ENCODE measurements at places on chromosomes 5 and 9.

DNA sequence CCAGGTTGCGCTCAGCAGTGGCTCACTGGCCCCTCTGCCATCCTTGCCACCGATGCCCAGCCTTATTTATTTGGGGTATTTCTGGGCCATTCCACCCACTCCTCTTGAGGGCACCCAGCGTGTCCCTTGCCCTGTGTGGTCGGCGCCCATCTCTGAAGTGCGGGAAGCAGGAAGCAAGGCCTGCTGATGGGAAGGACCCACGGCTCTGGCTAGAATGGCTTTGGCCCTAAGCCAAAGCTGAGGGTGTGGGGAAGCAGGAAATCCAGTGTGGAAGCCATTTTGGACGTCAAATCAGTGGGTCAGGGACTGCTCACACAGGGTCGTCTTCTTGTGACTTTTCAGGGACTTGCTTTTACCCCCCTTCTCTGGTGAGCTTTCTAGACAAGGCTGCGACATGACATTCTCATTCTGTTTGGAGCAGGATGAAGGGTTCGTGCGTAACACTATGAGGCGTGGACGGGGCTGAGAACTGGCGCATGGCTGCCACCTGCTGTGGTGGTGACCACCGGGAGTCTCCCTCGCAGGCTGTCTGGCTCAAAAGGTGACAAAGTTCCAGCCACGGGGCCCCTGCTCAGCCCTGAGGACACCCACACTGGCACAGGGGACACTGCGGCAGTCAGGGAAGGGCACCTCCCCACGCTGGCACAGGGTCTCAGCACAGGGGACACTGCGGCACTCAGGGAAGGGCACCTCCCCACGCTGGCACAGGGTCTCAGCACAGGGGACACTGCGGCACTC is 50.7 kb upstream of the NKD2 start:
- DNase-seq, result no peak

DNA sequence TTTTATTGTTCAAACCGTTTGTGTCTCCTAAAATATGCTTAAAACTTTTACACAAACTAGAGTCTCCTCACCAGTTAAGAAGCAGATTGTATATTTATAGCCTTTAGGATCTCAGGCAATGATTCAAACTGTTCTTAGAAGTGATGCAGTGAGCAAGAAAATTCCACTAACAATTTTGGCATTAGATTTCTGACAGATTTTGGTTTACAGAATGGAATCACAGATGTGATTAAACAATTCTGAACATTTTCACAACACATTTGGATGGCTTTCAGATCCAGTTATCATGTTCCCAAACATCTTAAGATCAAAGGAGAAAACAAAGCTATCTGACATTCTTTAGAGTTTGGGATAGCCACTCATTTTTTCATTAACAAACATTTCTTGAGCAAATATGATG is 181.7 kb upstream of the RIOK2 start:
- DNase-seq, result no peak

GRCh38 chr5:159184858-159185381 is 24.4 kb downstream of the RNF145 start:
- no peak for DNase-seq

DNA sequence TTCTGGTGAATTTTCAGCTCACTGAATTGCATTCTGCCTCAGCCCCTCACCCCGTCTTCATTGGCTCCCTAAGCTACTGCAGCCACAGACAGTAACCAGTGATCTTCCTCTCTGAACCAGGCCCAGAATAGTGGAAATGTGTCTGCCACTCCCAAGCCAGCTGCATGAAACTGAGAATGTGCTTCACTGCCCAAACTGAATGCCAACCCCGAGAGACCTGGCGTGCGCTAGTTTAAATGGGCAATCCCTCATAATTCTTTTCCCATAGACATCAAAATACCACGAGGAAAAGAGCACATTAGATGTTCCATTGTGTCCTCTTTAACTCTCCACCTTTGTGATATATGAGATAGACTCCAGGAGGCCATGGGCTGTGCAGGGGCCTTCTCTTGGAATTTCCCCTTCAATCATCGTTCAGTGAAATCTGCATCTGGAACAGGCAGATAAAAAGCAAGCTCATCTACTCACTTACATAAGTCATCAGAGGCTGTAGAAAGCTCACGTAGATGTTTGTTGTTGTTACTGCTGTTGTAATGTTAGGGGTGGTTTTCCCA is 320.2 kb downstream of the NFIB start:
- DNase-seq, result no peak

DNA sequence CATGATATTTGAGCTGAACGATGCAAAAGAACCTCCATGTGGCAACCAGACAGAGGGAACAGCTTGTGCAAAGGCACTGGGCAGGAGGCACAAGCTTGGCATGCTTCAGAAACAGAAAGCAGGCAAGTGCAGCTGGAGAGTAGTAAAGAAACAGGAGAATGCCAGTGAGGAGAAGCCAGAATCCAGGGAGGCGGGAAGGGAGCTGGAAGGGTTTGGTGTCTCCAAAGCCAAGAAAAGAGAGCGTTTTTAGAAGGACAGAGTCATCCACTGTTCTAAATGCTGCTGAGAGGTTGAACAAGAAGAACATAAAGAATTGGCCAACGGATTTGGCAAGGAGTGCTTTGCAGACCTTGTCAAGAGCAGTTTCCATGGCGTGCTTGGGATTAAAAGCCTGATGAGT is 124.7 kb downstream of the TLE1 start:
- DNase-seq, result no peak

GRCh38 chr9:21591221-21592062 is 109.3 kb upstream of the IFNE start:
- DNase-seq, result no peak

DNA sequence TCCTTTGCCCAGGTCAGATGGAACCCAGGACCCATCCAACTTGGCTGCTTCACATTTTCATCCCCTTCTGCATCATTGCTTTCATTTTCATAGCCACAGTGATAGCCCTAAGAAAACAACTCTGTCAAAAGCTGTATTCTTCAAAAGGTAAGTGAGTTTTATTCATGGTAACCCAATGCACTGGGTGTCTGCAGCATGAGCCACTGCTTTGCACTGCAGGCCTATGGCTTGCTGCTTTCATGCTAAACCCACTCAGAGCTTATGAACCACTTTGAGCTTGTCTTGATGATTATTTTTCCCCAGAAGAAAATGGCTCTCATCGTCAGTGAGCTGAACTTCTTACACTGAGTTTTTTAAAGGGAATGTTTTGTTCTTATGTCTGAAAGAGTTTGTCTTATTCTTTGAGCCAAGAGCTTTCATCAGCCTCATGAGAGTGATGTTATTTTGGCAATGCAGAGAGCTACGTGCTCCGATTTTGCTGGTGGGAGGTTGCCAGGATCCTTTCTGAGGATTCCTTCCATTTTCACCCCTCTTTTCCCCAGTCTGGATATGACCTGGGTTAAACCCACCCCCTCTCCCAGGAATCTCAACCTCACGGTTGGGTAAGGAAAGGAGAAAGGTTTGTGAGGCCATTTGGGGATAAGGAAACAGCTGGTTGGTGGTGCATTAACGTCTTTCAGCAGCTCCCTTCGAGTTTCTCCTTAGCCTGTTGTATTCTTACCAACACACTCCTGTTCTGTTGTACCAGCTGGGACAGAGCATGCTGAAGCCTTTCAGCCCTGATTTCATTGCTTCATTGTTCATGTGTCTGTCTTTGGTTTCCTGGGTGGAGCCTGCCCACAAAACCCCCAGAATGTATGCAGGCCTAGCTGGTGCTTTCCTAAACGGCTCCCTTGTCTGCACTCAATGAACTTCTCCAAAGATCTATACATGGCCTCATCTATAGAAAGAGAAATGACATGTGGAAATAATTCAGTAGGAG is 47.6 kb downstream of the PDCD1LG2 start:
- DNase-seq, result peak; percentile 20

DNA sequence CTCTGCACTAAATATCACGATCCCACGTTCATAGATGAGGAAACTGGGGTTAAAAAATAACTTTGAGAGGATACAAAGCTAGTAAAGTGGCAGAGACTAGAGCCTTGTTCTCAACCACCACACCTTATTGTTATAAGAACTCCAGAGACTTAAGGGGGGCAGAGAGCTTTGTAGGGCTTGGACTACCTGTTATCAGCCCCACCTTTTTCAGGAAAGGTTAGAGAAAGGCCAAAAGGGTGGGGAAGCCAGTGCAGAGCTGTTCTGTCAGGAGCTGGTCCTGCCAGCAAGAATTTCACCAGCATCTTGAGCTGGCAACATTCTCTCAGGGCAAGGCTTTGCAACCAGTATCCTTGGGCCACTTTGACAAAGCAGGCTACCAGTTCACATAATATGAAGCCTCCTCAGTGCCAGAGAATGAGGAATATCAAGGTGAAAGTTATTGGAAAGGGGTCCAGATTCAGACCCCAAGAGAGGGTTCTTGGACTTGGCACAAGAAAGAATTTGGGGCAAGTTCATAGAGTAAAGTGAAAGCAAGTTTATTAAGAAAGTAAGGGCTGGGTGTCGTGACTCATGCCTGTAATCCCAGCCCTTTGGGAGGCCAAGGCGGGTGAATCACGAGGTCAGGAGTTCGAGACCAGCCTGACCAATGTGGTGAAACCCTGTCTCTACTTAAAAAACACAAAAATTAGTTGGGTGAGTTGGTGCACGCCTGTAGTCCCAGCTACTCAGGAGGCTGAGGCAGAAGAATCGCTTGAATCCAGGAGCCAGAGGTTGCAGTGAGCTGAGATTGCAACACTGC is 66.2 kb upstream of the CLINT1 start:
- DNase-seq, result no peak

DNA sequence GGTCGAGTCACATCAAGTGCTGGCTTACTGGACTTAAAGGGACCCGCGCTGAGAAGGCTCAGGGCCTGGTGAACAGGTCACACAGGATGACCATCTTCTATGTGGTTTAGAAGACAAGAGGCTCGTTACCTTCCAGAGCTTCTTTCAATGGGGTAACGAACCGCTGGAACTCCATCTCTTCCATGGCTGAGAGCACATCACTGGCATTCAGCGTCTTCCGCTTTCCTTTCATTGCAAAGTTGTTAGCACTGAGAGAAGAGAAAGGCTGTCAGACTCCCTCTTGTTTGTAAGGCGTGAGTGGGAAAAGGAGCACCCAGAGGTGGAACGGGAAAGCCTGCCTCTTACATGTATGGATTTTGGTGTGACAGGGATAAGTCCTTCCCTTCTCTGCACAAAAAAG is 994 bp downstream of the POLE3 start:
- no peak for DNase-seq

DNA sequence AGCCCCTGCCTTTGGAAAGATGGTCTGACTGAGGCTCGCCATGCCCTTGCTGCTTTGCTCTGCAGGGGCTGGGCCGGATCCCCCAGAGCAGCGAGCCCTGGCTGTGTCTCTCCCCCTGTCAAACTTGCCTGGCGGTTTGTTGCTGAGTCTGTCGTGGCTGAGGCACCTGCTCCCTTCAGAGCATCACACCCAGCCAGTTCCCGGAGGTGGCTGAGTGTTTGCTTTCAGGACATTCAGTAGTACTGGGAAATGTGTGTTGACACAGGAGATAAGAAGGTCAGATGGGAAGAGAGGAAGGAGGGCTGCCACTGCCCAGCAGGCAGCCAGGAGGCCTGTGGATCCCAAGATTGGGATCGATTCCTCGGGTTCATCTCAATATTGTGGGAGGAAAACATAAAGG is 62.9 kb downstream of the GADD45G start:
- DNase-seq, result no peak

GRCh38 chr9:134390537-134390936 is 64.3 kb downstream of the RXRA start:
- peak; percentile 41 for DNase-seq

- DNase-seq, result no peak
These were observed 17.4 kb downstream of the FAM78A start for GRCh38 chr9:131258698-131259431.

- DNase-seq, result no peak
These were observed 175.5 kb upstream of the SV2C start for GRCh38 chr5:75907651-75908050.

DNA sequence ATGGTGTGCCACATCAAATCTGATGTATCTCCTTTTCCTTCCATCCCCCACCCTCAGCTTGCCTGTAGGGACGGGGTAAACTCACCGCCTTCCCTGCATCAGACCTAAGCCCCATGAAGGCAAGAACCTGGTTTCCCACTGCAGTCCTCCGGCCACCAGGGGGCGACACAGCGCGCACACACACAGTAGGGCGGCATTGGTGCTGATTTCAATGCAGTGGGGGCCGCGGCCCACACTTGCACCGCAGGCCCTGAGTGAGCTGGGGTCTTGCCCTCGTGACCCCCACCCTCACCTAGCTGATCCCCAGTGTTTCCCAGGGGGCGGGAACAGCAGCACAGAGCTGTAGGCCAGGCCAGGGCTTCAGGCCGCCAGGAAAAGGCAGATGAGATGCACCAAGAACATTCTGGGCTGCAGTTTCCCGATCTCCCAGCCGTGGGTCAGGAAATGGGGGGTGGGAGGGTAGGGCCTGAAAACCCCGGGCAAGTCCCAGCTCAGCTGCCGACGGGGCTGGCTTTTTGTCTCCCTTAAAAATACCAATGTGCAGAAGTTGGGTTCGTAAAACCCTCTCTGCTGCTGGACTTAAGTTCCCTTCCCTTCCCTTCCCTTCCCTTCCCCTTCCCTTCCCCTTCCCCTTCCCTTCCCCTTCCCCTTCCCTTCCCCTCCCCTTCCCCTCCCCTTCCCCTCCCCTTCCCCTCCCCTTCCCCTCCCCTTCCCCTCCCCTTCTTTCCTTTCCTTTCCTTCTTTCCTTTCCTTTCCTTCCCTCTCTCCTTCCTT is 19.5 kb downstream of the FAM163B start:
- peak; percentile 42 for DNase-seq

DNA sequence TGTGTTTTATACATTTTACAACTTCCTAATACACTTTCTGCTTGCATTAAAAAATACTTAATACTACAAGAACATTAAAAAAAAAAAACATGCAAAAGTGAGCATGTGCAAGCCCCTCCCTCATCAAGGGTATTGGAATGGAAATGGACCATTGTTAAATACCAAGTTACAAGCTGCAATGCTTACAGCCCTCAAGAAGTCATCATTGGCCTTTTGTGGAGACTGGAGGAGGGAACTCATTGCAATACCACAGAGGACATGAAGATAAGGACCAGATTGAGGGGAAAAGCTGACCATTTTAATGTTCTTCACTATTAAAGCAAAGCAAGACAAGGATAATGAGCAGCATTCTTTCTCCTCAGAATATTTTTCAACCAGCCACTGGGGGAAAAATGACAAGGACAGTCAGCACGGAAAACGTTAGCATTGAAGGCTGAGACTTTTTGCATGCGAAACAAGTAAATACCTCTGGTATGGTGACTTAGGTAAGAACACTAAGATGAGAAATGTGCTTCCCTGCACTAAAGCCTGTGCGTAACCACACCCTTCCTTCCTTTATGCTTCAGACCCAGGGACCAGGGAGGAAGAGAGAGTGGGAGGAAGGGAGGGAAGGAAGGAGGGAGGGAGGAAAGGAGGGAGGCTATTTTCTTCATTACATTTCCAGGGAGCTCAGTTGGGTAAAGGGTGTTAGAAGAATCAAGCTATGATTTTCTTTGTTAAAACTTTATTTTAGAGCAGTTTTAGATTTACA is 141.1 kb upstream of the RAPGEF1 start:
- DNase-seq, result no peak

- DNase-seq, result no peak
These were observed 75.0 kb downstream of the TTC39B start for GRCh38 chr9:15231788-15232635.

GRCh38 chr9:75855509-75855908 is 35.0 kb upstream of the PCSK5 start:
- no peak for DNase-seq

GRCh38 chr5:35468811-35469210 is 148.9 kb upstream of the SPEF2 start:
- no peak for DNase-seq
